ENCODE measurements at places on chromosomes 6 and 20. TPM values are rescaled to one million over a fixed set of nuclear protein-coding genes. Genes with fewer than 3 reads are reported as not detected.

DNA sequence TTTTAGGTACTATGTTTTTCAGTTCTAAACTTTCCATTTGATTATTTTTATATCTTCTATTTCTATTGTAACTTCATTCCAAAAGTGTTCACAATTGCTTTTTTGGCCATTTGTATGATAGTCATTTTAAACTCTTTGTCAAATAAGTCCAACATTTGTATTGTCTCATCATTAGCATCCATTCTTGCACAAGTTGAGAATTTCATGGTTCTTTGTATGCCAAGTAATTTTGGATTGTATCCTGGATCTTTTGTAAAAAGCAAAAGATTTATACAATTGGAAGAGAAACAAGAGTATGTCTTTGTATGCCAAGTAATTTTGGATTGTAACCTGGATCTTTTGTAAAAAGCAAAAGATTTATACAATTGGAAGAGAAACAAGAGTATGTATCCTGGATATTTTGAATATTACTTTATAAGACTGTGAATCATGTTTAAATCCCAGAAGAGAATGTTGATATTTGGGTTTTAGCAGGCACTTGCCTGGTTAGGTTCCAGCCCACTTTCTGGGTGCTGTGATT lies 36.9 kb upstream of the NT5E start:
- no peak for DNase-seq
- H3K27ac ChIP-seq, result no peak overlapping the region
- H3K4me1 ChIP-seq, result no peaks in the 10 kb centered on the region
- no peaks in the 10 kb centered on the region for H3K36me3 ChIP-seq

- no peak for DNase-seq
- no peak overlapping the region for H3K4me3 ChIP-seq
- no peaks in the 10 kb centered on the region for H3K4me1 ChIP-seq
Observed at GRCh38 chr6:165820407-165820806, 157.4 kb upstream of the PDE10A start.

DNA sequence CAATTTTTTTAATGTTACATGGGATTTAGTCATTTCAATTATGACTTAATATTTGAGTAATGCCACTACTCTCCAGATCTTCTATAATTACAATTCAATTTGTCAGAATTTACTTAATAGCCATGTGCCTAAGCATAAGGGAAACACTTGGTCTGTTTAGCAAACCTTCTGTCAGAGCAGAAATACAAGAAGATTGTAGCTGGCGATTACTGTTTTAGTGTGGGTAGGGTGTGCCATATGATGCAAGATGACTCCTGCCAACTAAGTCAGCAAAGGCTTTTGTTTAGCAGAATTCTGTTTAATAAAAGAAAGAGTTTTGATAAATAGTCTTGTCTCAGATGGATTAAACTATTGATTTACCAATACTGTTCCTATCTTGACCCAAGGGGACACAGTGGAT lies 455.4 kb downstream of the RNF144B start:
- no peak overlapping the region for H3K27ac ChIP-seq
- H3K4me3 ChIP-seq, result no peak overlapping the region
- H3K27me3 ChIP-seq, result no peaks in the 10 kb centered on the region
- DNase-seq, result no peak
- H3K36me3 ChIP-seq, result no peaks in the 10 kb centered on the region
- no peaks in the 10 kb centered on the region for H3K4me1 ChIP-seq

DNA sequence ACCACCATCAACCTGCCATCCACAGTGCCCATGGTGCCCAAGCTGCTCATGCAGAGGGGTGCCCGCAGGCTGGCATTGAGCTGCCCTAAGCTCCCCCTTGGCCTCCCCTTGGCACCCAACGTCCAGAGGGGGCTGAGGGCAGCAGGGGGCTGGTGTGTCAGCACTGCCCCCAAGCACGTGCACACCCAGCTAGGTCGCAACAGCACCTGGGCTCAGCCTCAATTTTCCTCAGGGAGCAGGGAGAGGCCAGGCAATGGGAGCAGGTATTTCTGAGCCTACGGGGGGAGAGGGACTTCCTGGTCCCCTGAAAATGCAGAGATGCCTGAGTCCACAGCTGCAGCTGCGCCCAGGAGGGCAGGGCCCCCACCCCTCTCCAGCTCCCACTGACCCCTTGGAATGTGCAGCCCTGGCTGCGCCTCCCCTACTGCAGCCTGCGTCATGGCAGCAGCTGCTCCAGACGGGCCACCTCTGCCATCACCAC lies 204.2 kb downstream of the ANKRD60 start:
- H3K36me3 ChIP-seq, result no peaks in the 10 kb centered on the region
- no peaks in the 10 kb centered on the region for H3K27me3 ChIP-seq
- DNase-seq, result no peak
- H3K4me3 ChIP-seq, result no peak overlapping the region

LRP11 gene
- 2.2 TPM for polyA plus RNA-seq

TGM2 gene
- 332 TPM for polyA plus RNA-seq
